ENCODE measurements at places on chromosomes 2 and 18.
A peak's percentile ranks its signal among the peaks of the same experiment; 100 is the strongest.

DNA sequence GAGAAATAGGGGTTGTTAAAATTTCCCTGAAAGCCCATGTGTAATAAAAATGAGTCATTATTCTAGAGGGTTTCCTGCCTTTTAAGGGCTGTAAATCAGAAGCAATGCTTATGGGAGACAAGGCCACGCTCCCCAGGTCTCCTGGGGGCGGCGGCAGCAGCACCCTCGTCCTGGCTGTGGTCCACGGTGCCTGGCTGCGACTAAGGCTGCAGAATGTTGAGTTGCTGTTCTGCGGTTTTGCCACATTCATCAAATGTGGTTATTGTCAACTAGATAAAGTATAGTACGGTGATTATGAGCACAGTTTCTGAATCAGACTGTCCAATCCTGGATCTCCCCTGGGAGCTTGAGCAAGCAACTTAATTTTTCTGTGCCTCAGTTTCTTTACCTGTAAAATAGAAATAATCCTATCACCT is 11.9 kb upstream of the AGFG1 start:
- peak; percentile 26 for DNase-seq

- no peak for DNase-seq
These were observed 194.2 kb downstream of the TWIST2 start for GRCh38 chr2:239042046-239042445.

DNA sequence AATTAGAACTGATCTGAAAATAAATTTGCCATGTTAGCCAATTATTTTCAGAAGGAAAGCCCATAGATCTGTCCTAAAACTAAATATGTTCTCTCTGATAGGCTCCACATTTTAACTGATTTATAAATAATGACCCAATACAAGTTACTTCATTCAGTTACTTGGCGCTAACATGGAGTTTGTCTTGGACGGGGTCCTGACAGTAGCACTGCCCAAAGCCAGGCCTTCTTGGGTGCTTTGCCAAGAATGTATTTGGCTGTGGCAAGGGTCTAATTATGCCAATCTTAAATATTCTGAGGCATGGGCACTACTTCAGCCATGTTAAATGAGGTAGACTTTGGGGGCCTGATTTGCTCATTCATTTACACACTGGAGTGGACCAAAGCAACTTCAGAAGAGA is 135.0 kb upstream of the PKDCC start:
- no peak for DNase-seq

DNA sequence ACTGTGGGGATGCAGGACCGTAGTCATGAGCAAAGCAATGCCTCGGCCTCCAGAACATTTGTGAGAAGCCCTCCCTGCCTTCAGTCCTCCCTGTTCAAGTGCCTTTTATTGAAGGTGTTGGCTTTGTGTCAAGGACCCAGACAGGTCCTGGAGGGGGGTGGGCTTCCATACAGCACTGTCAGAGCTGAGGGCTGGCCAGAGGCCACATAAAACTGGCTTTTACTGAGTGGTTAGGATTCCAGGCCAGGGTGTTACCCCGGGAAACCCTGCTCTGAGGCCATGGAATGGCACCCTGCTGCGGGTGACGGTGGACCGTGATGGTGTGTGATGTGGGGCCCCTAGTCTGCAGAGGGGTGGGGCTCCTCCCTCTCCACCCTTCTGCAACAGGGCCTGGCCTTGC is 41.6 kb downstream of the TOGARAM2 start:
- DNase-seq, result no peak

DNA sequence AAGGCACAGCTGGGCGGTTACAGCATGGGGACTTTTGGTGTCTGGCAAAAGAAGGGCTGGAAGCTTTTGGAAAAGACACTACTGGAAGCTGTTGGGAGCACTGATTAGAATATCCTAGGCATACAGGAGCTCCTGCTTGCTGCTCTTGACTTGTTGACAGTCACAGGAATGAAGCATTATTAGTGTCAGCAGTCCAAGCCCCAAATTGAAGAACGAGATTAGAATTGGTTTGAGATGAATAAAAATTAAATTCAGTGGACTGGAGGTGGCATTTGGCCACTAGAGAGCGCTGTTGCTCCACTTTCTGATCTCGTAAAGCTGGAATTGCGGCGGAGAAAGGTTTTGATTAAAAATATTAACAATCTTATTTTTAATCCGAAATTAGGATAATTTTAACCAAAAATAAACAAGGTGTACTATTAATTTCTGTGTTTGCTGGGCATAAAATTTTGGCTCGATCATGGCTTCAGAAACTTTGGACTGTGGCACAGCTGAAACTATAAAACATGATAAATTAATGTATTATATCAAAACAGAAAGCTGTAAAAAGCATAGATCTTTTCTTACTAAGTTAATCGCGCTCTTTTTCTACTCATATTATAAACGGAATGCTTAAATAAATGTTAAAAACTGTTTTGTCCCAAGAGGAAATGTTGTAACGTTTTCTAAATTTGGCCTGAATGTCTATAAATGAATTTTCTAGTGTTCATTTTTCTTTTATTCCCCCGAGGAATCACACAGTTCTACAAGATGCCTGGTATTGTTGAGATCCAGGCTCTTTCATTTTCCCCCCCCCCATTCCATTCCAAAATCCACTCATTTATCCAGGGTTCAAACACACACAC is 2.4 kb upstream of the HOXD8 start:
- DNase-seq, result peak; percentile 33
